ENCODE measurements at places on chromosomes 7 and 10.

GRCh38 chr10:131792011-131792651 lies 108.7 kb upstream of the PPP2R2D start:
- DNase-seq, result no peak

GRCh38 chr7:100886936-100887515 lies 2.5 kb downstream of the UFSP1 start:
- DNase-seq, result no peak

DNA sequence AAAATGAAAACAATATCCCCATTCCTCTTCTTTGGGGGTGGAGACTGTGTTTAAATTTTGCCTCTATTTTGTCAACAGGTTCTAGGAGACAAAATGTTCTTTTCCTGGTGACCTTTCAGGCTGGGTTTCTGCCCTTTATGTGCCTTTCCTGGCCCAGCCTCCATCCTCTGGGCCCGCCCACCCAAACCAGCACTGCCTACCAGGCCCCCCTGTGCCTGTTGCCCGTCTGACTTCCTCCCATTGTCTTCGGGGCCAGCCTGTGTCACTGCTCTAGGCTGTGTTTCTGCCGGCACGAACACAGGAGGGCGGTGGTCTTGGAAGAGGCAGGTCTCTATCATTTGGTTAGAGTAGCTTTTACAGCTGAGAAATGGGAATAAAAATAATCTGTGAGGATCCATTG lies 13.9 kb downstream of the TSPAN14 start:
- DNase-seq, result no peak

GRCh38 chr10:7706534-7707073 lies 3.5 kb downstream of the ITIH2 start:
- no peak for DNase-seq

- DNase-seq, result no peak
Observed at GRCh38 chr10:4247379-4247778, 462.4 kb upstream of the KLF6 start.

DNA sequence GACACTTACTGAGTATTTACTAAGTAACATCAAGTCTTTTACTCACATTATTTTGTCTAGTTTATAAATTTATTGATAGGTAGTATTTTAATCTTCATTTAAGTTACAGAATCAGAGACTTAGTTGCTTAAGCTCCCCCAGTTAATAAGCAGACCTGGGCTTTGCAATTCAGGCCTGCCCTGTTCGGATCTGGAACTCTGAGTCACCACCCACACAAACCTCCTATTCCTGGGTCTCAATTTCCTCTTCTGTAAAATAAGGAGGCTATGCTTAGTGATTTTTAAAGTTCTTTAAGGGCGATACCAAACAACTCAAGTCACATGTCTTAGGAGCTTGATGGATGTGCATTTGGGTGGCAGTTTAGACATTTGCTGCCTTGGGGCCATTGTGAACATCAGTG lies 3.5 kb upstream of the MGAM start:
- no peak for DNase-seq

- no peak for DNase-seq
Observed at GRCh38 chr7:92644406-92645113, 54.4 kb upstream of the FAM133B start.

DNA sequence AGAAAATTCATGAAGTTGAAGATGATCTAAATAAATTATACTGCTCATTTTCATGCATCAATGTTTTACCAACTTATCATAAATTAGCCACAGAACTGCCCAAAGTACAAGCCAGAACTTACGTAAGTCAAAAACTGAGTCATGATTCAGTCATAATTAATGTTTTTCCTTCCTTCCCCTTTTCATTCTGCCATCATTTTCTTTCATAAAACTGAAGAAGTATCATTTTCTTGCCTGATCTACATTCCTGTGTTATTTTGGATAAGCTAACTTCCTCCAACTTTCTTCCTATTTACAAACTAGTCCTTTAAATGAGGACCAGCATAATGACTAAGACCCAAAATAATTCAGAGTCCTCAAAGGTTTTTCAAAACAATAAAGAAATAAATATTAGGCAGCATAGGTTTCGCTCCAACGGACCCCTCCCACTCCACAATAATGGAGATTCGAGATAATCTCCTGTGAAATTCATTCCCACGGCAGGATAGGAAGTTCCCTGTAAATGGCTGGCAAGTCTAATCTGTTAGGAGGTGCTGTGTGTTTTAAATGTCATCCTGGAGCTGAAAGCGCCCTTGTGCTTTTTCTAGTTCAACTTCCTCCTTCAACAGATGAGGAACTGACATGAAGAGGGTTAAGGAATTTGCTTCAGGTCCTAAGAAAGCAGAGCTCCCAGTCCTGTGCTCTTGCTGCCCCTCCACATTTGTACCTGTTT lies 218.9 kb downstream of the DOCK4 start:
- peak; percentile 68 for DNase-seq

GRCh38 chr7:4022265-4022664 lies 659.8 kb upstream of the FOXK1 start:
- no peak for DNase-seq

DNA sequence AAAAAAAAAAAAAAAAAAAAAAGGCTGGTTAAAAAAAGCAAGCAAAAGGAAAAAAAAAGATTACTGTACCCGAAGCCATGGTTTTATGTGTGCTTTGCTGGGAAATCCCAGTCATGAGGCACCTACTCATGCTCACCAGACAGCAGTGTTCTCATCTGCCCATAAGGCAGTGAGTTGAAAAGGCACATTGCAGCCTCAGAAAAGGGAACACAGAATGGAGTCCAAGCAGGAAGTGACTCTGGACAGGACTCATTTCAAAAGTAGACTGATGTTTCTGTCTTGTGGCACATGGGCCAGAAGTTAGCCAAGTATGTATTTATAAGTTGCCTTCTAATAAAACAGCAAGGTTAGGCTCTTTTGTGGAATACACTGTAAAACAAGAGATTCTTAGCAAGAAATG lies 40.2 kb downstream of the PDSS1 start:
- peak; percentile 66 for DNase-seq

DNA sequence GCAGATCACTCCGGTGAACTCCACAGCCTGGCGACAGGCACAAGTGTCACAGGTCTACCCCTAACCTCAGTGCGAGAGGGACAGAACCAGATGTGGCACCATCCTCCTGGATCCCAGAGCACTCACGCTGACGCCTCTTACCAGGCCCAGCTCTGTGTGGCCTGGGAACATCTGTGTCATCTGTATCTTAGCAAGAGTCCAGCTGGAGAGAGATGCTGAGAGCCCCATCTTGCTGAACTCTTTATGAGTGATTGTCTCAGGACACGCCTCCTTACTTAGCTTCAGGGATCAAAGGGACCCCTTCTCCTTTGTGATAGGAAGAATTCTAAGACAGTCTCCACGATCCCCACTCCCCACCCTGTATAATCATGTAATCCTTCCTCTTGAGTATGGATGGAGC lies 10.0 kb upstream of the PROSER2 start:
- no peak for DNase-seq

DNA sequence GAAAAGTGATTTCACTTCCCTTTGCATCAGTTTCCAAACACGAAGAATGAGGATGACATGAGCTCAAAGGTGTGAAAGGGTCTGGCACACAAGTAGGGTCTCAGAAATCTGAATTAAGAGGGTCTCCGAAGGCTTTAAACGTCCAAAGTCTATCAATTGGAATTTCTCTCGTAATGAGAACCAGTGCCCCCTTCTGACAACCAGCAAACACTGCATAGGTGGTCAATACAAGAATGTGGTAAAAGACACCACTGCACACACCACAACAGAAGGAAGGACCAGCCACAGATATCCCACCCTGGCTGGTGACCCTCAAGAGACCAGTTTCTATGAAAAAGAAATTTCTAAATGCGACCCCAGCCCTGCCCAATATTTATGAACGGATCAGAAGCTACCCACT lies 78.1 kb downstream of the CALN1 start:
- DNase-seq, result no peak

- DNase-seq, result peak; percentile 46
Observed at GRCh38 chr7:93921607-93922566, at the start of gene GNG11. TSS of gene GNG11 (plus strand) at chr7:93921735. CDS start at chr7:93922138, 403 bp downstream.

DNA sequence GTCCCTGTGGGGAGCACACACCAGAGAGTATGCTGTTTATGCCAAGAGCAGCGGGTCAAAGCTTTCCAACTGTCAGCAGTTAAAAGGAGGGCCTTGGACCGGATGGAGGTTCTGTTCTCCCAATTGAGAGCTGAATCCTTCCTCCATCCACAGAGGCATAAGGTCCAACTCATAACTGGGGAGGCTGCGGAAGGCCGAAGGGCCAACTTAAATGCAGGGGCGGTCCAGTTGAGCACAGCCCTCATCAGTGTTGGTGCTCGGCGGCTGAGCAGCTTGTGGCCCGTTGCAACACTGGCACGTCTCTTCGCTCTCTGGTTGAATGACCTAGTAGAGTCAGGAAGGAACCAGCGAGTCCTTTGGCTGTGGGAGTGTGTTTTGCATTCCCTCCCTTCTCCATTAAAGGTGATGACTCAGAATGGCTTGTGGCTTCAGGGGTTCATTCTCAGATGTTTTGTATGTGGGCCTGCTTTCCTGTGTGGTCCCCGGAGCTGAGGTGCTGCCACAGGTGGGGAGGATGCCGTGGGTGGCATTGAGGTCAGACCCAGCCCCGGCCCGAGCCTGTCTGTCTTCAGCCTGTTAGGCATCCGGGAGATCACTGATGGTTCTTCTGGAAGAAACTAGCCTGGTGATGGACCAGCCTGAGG lies 44.8 kb upstream of the DMBT1 start:
- no peak for DNase-seq

GRCh38 chr7:30422922-30423321 lies 55.7 kb downstream of the NOD1 start:
- peak; percentile 42 for DNase-seq

GRCh38 chr7:51140199-51141164 lies 176.1 kb downstream of the COBL start:
- no peak for DNase-seq

GRCh38 chr7:142063551-142064442 lies 47.7 kb upstream of the MGAM2 start:
- DNase-seq, result no peak

- DNase-seq, result no peak
Observed at GRCh38 chr10:43110338-43111071, 27.7 kb upstream of the CSGALNACT2 start.

- DNase-seq, result no peak
Observed at GRCh38 chr10:42929993-42930392, 146.9 kb upstream of the RET start.

DNA sequence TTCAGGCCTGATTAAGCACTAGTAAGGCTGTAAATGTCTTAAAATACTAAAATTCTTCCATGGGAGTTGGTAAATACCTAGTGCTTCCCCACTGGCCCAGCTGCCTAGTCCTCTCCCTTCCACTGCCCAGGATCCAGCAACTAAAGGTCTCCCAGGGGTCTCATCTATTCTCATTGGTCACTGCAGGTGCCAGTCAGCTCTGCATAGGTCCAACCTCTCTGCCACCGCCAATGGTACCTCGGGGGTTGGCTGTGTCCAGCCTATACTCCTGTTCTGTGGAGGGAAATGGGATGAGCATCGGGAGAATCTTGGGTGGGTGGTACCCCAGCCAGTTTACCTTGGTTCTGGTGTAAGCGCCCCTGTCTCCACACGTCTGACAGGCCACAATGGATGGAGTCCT lies 6.1 kb upstream of the CREB5 start:
- DNase-seq, result no peak

DNA sequence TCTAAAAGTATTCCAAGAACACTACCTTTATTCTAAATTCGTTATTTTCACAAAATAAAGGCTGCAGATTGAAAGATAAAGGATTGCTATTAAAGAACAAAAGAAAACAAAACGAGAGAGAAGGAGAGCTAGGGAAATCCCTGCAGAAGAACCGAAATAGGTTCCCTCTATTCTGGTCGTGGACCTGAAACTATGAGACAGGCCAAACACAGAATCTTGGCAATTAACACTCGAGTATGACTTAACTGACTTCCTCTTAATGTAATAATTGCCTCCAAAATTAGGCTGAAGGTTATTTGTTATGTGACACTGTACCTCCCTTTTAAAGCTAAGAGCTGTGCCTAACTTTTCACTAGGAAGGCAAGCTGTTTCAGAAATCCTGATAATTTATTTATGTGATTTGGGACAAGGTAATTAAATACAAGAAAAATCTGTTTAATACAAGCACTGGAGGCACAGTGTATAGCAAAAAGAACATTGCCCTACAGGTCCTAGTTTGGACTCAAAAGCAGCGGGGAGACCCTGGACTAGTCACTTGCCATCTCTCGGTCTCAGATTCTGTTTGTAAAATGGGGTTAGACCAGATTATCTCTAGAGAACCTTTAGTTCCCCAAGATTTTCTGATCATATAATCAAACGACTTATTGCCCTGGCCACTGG lies 11.6 kb downstream of the NAMPT start:
- DNase-seq, result no peak

GRCh38 chr10:7563770-7564169 lies 103.0 kb downstream of the ITIH5 start:
- DNase-seq, result no peak

- peak; percentile 65 for DNase-seq
Observed at GRCh38 chr7:70571403-70571934, 560.5 kb upstream of the GALNT17 start.

- no peak for DNase-seq
Observed at GRCh38 chr7:22418251-22419046, 61.5 kb upstream of the RAPGEF5 start.

DNA sequence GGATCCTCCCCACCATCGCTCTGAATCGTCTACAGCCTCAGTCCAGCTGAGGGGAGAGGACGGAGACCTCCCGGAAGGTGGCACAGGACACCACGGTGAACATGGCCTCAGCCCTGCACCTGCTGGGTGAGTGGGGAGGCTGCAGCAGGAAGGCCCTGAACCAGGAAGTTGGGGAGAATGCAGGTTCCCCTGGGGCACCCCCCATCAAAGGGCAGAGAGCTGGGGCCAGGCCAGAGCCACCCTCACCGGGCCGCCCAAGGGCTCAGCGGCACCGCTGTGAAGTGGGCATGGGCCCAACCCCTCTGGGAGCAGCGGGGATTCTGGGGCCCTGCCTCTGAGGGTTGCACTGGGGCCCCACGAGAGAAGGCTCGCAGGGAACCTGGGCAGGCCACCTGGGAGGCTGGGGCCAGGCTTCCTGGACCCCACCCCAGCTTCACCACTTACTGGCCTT lies 98.7 kb downstream of the MICALL2 start:
- DNase-seq, result no peak

GRCh38 chr7:34759477-34760125 lies 101.6 kb downstream of the NPSR1 start:
- peak; percentile 10 for DNase-seq

DNA sequence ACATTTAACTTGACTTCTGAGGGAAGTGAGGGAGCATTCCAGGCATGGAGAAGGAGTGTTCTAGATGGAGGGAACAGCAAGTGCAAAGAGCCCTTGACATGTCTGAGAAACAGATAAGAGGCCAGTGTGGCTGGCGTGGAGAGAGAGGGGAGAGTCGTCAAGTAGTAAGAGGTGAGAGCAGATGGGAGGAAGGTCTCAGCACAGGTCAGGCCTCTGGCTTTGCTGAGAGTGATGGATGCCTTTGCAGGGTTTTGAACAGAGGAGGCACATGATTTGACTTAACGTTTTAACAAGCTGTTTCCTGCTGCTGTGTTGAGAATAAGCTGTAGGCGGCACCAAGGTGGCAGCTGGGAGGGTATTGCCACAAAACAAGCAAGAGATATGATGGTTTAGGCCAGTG lies 97.2 kb downstream of the KAT6B start:
- no peak for DNase-seq
